ENCODE measurements at places on chromosomes 6 and 20.

DNA sequence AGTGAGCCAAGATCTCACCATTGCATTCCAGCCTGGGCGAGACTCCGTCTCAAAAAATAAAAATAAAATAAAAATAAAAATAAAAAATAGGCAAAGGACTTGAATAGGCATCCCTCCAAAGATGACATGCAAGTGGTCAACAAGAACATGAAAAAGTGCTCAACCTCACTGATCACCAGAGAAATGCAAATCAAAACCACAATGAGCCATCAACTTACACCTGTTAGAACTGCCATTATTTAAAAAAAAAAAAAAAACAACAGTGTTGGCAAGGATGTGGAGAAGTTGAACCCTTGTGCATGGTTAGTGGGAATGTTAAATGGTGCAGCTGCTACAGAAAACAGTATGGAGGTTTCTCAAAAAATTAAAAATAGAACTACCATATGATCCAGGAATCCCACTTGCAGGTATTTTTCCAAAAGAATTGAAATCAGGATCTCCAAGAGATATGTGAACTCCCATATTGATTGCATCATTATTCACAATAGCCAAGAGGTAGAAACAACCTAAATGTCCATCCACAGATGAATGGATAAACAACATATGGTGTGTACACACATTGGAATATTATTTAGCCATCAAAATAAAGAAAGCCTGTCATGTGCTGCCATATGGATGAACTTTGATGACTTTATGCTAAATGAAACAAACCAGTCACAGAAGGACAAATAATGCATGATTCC lies 2.8 kb downstream of the C20orf203 start:
- no peak for DNase-seq

- DNase-seq: no peak
Observed at GRCh38 chr6:56686429-56686828, 43.7 kb upstream of the DST start.

GRCh38 chr6:6283746-6284145 lies 36.7 kb downstream of the F13A1 start:
- no peak for DNase-seq

GRCh38 chr20:50283922-50284810 lies 93.5 kb downstream of the CEBPB start:
- no peak for DNase-seq

DNA sequence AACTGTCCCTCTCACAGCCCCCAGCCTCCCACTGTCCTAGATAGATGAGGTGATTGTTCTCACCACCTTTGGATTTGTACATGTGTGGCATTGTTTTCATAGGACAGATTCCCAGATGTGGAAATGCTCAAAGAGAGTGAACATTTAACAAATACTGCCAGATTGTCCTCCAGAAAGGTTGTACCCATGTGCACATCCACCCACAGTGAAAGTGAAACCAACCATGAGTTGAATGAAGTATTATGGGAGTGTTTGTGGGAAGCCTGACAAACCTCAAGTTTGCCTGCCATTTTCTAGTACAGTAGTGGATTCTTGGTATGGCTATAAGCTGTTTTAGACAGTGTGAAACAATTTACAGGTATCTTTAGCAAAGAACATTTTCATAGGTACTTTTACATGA lies 42.7 kb downstream of the ANKRD6 start:
- DNase-seq: no peak

GRCh38 chr6:3432416-3432815 lies 24.4 kb downstream of the SLC22A23 start:
- no peak for DNase-seq

- no peak for DNase-seq
Observed at GRCh38 chr6:146985966-146986365, 218.3 kb upstream of the STXBP5 start.

DNA sequence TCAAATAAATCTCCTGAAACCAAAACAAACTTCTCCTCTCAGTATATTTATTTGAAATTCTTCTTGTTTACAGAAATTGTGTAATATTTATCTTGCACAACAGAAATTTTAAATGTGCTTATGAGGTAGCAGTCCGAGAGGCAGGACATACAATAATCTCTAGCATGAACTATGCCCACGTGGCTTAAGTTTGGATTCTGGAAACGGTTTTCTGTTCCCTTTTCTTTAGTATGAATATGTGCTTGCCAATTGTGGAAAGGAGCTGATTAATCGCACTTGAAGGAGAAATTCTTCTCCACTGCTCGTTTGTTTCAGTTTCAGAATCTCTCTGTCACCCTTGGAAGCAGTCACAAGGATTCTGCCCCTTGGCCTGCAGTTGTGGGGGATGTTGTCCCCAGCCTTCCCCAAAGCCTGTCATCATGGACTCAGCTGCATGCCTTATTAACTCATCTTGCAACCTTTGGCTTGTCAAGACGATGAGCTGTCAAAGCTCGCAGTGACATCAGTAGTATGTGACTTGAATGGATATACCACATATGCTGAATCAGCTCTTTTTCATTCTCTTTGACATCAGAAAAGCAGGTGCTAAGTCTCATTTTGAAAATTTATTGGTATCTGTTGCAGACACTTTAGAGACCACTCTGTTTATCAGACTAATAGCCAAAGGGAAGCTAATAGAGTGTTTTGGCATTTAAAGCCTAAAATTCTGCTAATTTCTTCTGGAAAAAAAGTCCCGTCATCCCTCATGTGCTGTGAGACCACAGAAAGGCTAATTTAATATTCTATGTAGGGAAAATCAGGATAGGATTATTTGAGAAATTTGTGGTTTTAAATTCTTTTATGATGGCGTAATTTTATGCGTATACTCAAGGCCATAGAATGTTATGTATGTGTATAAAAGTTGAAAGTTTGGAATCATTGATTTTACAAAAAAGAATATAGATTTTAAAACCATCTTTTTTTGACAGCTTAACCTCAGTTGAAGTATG lies 186.8 kb downstream of the ARID1B start:
- DNase-seq: no peak

DNA sequence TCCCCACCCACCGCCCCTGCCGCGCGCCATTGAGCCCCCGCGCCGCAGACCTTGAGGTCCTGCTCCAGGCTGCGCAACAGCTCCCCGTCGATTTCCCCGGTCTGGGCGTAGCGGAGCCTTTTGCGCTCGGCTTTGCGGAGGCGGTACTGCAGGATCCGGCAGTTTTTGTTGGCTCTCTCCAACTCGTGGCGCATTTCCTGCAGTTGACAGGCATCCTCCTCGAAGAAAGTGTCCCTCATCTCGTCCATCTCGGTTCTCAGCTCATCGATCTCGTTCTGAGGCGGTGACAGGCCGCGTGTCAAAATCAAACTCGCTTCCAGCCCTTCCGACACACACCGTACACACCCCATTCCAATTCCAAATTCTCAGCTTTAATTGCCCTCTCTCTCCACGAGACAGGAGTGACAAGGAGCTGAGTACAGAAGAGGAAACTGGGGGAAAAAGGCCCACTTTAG lies 4.3 kb downstream of the MTCL3 start:
- no peak for DNase-seq

GRCh38 chr6:139262519-139263300 lies 29.1 kb downstream of the TXLNB start:
- no peak for DNase-seq

DNA sequence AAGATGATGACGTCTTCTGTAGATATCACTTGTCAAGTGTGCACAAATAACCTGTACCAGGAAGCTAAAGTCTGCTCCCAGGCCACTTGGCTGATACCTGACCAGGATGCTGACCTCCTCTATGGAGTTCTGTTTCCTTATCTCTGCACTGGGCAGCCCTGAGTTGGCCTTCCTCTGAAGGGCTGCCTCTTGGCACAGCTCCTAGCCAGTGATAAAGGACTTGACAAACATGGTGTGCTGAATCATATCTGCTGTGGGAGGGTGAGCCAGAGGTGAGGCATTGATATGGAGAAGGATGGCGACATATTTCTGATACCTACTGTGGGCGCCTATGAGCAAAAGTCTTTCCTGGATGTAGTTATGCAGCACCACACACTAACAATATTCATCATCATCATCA lies 32.8 kb upstream of the FOXA2 start:
- DNase-seq: no peak

DNA sequence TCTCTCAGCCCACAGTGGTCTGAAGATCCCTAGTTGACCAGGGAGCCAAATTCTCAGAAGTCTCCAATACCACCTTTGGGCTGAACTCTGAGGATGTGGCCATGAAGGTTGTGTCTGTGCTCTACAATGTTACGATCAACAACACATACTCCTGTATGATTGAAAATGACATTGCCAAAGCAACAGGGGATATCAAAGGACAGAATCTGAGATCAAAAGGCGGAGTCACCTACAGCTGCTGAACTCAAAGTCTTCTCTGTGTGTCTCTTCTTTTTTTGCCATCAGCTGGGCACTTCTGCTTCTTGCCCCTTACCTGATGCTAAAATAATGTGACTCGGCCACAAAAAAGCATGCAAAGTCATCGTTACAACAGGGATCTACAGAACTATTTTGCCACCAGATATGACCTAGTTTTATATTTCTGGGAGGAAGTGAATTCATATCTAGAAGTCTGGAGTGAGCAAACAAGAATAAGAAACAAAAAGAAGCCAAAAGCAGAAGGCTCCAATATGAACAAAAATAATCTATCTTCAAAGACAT lies 17.7 kb upstream of the VSX1 start:
- no peak for DNase-seq

DNA sequence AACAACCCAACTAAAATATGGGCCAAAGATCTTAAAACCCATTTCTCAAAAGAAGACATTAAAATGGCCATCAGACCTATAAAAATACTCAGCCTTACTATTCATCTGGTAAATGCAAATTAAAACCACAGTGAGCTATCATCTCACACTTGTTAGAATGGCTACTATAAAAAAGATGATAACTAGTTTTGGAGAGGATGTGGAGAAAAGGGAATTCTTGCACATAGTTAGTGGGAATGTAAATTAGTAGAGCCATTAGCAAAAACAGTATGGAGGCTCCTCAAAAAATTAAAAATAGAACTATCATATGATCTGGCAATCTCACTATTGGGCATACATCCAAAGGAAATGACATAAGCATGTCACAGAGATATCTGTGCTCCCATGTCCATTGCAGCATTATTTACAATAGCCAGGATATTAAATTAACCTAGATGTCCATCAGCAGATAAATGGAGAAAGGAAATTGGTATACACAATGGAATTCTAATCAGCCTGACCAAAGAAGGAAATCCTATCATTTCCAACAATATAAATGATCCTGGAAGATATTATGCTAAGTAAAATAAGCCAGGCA lies 2.9 kb downstream of the SIRPB1 start:
- no peak for DNase-seq

GRCh38 chr6:148177589-148178233 lies 164.9 kb upstream of the SASH1 start:
- no peak for DNase-seq

- no peak for DNase-seq
Observed at GRCh38 chr6:32085759-32086459, 23.2 kb downstream of the TNXB start.

DNA sequence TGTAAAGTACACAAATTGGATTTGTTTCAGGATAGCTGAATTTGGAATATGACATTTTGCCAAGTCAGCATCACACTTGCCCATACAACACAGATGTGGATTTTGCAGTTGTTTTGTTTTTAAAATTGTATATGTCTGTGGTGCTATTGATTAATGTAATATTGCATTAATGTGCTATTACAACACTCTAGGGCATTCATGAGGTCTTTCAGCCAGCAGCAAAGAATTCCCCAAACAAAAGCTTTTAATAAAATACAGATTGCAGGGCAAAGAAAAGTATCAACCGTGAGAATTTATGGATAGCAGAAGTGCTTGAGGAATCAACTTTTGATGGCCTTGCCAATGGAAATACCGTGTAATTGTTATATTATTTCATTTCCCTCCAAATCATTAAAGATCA lies 144.9 kb downstream of the AIG1 start:
- DNase-seq: no peak

DNA sequence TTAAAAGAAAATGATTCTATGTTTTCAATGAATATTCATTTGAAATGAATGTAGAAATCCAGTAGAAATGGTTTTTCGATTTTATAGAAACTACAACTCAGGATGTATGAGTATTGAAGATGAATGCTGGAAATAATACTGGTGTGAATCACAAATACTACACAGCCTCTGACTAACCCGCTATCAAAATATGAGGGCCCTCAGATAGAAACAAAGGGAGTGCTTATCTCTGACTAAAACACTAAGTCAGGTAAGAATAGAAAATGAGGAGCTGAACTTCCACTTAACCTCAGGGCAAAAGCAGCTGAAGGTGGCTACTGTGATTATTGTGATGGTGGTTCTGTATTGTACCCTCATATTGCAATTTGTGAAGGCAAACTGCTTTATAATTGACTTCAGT lies 220.9 kb upstream of the RNF217 start:
- no peak for DNase-seq

- no peak for DNase-seq
Observed at GRCh38 chr6:72626126-72626525, 4.3 kb downstream of the KCNQ5 start.

DNA sequence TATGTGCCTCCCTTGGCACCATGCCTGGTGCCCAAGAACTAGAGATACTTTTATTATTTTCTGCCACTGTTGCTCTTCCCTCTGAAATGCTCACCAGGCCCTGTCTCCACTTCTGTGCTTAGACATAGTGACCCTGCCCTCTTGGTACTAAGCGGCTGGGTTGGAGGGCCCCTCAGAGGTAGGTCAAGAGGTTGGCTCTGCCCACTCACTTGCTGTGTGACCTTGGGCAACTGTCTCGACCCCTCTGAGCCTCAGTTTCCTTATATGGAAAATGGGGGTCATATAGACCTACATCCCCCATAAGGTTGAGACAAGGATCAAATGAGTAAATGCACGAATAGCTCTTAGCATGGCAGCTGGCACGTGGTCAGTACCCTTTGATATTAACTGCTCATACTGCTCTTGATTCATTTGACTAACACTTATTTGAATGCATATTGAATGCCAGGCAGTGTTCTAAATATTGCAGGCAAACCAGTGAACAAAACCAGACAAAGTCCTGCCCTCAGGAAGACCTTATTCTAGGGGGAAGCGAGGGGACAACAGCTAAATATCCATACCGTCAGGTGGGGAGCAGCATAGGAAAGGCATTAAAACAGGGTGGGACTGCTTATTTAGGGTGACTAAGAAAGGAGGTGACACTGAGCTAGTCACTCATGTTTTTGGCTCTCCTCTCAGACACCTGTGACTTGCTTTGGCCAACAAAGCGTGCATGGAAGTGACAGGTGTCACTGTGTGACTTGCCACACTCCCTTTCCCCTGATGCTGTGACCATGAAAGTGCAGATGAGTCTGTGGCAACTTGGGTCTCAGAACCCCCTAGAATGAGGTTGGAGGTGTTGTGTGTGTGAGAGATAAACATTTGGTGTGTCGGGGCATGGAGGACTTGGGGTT lies 14.3 kb upstream of the SPO11 start:
- DNase-seq: no peak

- no peak for DNase-seq
Observed at GRCh38 chr6:137820425-137820824, 46.6 kb upstream of the TNFAIP3 start.

GRCh38 chr6:41059556-41059955 lies 6.6 kb downstream of the APOBEC2 start:
- DNase-seq: no peak

DNA sequence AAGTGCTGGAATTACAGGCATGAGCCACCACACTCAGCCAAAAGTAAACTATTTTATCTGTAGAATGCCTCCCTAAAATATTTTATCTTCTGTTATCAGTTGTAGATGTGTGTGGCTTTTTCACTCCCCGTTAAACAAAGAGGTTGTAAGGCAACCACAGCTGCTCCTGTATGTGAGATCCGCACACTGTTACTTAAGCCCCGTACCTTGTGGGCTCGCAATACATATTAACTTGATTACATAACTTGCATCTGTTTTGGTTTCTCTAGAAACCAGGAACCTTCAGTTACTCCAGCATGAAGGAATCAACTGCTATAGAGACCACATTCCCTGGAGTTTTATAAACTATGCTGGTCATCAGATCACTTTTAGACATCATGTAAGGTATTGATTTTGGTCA lies 420.1 kb upstream of the SLC35B3 start:
- DNase-seq: no peak

Measured in stimulated activated CD8-positive, alpha-beta memory T cell treated with anti-CD3 and anti-CD28 coated beads, Interleukin-7, amount 100 ng/mL, for 24 hours (primary cell).